ENCODE measurements at places on chromosomes 12 and 14.

DNA sequence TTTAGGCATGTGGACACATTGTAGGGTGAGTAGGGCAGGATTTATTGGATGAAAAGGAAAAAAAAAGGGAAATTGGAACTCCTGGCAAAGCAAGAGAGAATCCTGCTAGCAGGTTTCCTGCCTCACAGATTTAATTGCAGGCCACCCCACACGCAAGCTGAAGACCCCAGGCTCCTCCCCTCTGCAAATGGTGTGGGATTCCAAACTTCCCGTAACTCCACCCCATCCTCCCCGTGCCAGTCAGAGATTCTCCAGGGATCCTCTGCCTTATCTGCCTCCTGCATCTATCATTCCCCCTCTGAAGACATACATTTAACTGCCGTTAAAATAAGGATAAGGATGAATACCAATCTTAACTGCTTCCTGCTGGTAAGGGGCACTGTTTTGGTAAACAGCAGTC, 249.8 kb upstream of the GARIN2 start:
- no peak for DNase-seq

- DNase-seq: no peak
Measured at GRCh38 chr14:55133416-55133815, 4.4 kb downstream of the LGALS3 start.

- DNase-seq: no peak
Measured at GRCh38 chr12:46446645-46447044, 74.1 kb upstream of the SLC38A2 start.

GRCh38 chr12:115521771-115522409, 755.6 kb downstream of the MED13L start:
- DNase-seq: no peak

DNA sequence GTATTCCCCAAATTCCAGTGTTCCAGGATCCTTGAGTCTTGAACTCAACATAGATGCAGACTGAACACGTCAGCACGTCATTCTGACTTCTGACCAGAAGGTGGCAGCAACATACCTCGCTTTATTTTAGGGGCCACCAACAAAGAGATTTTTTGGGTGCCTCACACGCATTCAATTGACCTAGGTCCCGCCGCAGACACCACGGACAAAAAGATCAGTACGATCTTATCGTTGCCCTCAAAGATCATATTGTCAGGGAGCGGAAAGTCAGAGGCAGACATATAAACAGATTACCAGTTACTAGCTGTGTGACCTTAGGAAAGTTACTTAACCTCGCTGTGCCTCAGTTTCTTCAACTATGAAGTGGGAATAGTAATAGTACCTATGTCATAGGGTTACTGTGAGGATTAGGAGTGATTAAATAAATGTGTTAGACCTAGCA, 6.5 kb upstream of the PRPH start:
- DNase-seq: no peak

GRCh38 chr14:102474934-102475333, 34.6 kb downstream of the ANKRD9 start:
- DNase-seq: no peak

DNA sequence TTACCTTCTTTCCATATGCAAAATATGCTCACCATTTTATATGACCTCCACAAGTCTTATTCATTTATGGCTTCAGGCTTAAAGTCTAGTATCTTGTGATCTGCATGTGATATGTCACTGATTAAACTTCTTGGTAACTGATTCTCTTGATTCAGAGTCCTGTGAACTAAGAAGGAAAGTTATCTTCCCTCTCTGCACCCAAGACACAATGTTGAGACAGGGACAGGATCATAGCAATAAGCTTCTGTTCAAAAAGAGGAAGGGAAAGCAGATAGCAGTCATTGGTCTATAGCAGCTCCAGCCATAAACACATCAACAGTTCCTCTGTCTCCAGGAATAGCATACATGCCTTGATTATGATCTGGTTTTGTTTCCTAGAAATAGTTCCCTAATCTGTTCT, 103.1 kb downstream of the UNC79 start:
- no peak for DNase-seq

DNA sequence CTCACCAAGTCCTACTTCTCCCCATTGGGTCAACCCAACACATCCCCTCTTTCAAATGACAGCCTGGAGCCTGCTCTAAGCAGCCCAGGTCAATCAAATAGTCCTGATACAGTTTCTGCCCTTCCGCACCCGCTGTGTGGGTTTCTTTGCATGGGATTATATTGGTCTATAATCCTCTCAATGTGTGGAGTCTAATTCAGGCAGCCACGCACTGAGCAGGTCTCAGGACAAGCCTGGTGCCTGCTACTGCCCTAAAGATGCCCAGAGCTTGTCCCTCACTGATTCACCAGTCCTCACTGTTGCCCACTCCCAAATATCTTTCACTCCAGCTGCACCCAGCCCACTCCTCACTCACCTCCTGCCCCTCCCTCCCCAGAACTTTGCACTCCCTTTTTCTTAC, 16.4 kb downstream of the ACTN1 start:
- no peak for DNase-seq

DNA sequence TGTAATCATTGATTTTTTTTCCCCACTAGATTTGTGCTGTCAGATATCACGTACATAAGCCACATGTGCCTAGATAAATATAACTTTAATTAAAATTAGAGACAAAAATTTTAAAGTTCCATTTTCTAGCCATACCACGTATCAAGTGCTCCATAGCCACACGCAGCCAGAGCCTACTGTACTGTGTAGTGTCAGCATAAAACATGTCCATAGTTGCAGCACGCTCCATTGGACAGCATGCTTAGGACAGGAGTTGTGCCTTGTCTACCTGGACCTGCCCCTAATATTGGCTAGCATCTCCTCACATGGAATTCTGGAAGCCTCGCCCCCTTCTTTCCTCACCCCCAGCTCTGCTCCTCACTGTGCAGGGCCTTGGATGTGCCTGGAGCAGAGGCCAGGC, 116.5 kb downstream of the SRGAP1 start:
- DNase-seq: no peak

DNA sequence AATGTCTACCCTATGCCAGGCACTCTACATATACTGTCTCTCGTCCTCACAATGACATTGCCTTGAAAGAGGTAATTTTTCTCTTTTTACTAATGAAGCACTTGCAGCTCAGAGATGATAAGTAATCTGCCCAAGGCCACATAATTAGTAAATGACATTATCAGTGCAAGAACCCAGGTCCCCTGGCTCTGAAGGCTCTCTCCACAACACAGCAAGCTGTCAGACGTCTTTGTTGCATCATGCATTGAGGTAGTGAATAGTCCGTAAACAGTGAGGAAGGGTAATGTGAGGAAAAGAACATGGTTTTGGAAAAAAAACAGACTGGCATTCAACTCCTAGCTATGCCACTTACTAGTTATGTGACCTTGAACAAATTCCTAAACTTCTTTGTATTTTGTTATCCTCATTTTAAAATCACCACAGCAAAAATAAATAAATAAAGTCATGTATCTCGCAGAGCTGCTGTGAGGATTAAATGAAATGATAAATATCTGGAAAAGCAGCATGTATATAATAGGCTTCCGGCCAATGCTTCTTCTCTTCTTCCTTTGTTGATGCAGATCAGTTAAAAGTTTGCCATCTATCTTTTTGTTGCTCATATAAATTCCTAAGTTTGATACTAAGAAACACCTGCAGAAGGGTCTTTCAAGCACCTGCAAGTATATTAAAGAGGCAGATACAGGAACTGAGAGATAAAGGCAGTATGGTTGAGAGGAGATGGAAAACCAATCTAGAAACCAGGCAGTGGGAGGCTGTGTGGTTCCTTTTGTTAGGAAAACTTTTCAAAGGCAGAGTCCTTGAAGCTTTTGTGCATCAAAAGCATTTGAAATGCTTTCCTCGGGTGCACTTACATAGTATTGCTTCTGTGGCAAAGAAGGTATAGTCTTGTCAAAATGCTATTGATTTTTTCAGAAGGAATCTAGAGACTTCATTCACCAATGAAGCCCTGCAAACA, 82.8 kb downstream of the BTG1 start:
- no peak for DNase-seq

DNA sequence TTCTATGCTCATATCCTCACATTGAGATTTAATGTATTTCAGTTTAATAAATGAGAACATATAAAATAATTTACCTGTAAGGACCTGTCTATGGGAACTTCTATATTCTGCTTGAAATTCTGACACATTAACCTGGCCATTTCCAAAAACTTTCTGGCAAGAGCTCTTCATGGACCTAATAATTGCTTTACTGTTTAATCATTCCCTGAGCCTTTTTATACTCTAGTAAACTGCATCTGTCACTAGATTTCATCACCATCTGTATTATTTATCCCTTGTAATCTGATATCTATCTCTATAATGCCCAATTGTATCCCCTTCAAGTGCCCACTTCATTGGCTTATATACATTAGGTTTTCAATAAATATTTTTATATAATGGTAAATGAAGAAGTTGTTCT, 327.7 kb downstream of the RAD51B start:
- DNase-seq: no peak

DNA sequence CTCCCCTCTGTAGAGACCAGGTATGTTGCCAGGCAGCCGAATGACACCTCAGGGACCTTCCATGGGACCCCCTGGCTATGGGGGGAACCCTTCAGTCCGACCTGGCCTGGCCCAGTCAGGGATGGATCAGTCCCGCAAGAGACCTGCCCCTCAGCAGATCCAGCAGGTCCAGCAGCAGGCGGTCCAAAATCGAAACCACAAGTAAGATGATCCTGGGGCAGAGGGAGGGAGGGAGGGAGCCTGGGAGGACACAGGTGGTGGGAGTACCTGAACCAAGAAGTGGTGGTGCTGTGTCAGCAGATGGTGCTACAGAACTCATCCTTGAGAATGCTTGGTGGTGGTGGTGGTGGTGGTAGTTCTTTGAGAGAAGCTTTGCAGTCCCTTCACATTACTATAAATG, 1.0 kb downstream of the SMARCD1 start:
- no peak for DNase-seq

GRCh38 chr12:57477710-57478681, 1.7 kb downstream of the ARHGAP9 start:
- DNase-seq: no peak

DNA sequence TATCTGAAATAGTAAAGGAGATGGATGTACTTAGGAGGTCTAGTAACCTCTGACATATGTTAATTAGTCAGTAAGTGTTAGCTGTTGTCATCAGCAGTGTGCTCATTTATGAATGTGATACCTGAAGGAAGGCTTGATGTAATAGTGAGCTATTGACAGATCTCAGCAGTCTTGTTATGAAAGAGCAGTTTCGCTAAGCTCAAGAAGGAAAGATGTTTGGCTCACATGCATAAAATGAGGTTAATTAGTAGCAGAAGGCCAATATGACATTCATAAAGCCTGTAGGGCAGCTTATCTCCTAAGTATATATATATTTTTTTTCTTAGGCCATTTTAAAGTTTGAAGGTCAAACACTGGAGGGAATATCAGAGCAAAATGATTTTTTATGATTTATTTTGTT, 2.8 kb downstream of the FAM234B start:
- no peak for DNase-seq

All from DMS153 (cell line).